Activated naive CD8-positive, alpha-beta T cell treated with anti-CD3 and anti-CD28 coated beads for 36 hours (primary cell): ENCODE measurements at places on chromosomes 2 and 18. TPM values are rescaled to one million over a fixed set of nuclear protein-coding genes. Genes with fewer than 3 reads are reported as not detected.
A peak's percentile ranks its signal among the peaks of the same experiment; 100 is the strongest.

The UGT1A9 gene
- total RNA-seq = not detected

The TBR1 gene
- not detected for total RNA-seq

The EFHD1 gene
- total RNA-seq = 0.78 TPM

The FAM237A gene
- not detected for total RNA-seq

The ITM2C gene
- 73.6 TPM for total RNA-seq

The MERTK gene
- total RNA-seq = 0.44 TPM

The RUFY4 gene
- 1.6 TPM for total RNA-seq

DNA sequence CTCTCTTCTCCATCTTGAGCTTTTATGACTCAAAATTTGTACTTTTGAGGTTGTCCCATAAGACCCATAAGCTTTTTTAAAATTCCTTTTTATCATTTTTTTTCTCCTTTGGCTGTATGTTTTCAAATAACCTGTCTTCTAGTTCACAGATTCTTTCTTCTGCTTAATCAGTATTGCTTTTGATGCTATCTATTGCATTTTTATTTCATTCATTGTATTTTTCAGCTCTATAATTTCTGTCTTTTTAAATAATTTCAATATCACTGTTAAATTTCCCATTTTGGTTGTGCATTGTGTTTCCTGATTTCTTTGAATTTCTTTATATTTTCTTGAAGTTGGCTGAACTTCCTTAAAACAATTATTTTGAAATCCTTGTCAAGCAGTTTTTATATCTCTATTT is 4.8 kb upstream of the XDH start:
- H3K4me1 ChIP-seq = no peaks in the 10 kb centered on the region
- no peak overlapping the region for H3K4me3 ChIP-seq
- no peak for DNase-seq
- H3K27me3 ChIP-seq = peaks cover 24% of the 10 kb centered on the region
- no peak overlapping the region for H3K27ac ChIP-seq
- no peaks in the 10 kb centered on the region for H3K36me3 ChIP-seq

- no peak overlapping the region for H3K27ac ChIP-seq
- H3K36me3 ChIP-seq = peaks cover 3% of the 10 kb centered on the region
- H3K4me3 ChIP-seq = no peak overlapping the region
- peaks cover 10% of the 10 kb centered on the region for H3K27me3 ChIP-seq
- no peak for DNase-seq
- H3K4me1 ChIP-seq = peaks cover 29% of the 10 kb centered on the region
Observed at GRCh38 chr2:231053846-231054245, 2.8 kb upstream of the PSMD1 start.

GRCh38 chr2:100611079-100612029 is 48.6 kb downstream of the PDCL3 start:
- H3K27ac ChIP-seq = no peak overlapping the region
- H3K36me3 ChIP-seq = no peaks in the 10 kb centered on the region
- peaks cover 2% of the 10 kb centered on the region for H3K4me1 ChIP-seq
- H3K27me3 ChIP-seq = no peaks in the 10 kb centered on the region

GRCh38 chr2:234243871-234244565 is 193.5 kb downstream of the SPP2 start:
- no peaks in the 10 kb centered on the region for H3K36me3 ChIP-seq
- H3K27me3 ChIP-seq = no peaks in the 10 kb centered on the region
- no peak for DNase-seq
- H3K27ac ChIP-seq = no peak overlapping the region
- peaks cover 13% of the 10 kb centered on the region for H3K4me1 ChIP-seq

- H3K27ac ChIP-seq = no peak overlapping the region
- DNase-seq = no peak
- peak overlapping the region; percentile 14 for H3K4me3 ChIP-seq
- peaks cover 53% of the 10 kb centered on the region for H3K27me3 ChIP-seq
- peaks cover 4% of the 10 kb centered on the region for H3K4me1 ChIP-seq
Observed at GRCh38 chr2:154697418-154698252, 860 bp upstream of the KCNJ3 start.

DNA sequence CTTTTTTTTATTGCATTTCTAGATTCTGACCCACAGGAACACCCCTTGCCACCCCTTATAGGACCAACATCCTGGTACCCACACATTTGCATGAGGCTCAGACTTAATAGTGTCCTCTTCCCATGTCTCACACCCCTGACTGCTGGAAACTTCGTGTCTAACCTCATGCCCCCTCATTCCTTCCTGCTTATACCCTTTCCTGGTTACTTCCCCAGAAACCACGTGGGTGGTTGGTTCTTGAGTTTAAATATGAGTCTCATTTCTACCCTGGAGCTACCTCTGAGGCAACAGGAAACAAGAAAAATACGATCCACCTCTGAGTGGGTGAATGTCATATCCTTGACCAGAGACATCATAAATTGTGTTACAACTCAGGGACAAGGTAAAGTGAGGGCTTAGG is 1.6 kb downstream of the TNP1 start:
- H3K27me3 ChIP-seq = no peaks in the 10 kb centered on the region
- peaks cover 21% of the 10 kb centered on the region for H3K4me1 ChIP-seq
- H3K4me3 ChIP-seq = no peak overlapping the region
- DNase-seq = peak; percentile 32
- H3K36me3 ChIP-seq = no peaks in the 10 kb centered on the region

GRCh38 chr2:69914164-69914949 is 552 bp upstream of the MXD1 start:
- H3K4me3 ChIP-seq = peak overlapping the region; percentile 83
- H3K4me1 ChIP-seq = peaks cover 28% of the 10 kb centered on the region
- DNase-seq = peak; percentile 99
- H3K27ac ChIP-seq = peak overlapping the region; percentile 92
- H3K36me3 ChIP-seq = peaks cover 4% of the 10 kb centered on the region

- H3K4me1 ChIP-seq = peaks cover 4% of the 10 kb centered on the region
- DNase-seq = peak; percentile 10
- H3K36me3 ChIP-seq = peaks cover 2% of the 10 kb centered on the region
- no peak overlapping the region for H3K4me3 ChIP-seq
- peak overlapping the region; percentile 54 for H3K27ac ChIP-seq
- H3K27me3 ChIP-seq = no peaks in the 10 kb centered on the region
Observed at GRCh38 chr2:1101982-1102590, 151.4 kb downstream of the SNTG2 start.

DNA sequence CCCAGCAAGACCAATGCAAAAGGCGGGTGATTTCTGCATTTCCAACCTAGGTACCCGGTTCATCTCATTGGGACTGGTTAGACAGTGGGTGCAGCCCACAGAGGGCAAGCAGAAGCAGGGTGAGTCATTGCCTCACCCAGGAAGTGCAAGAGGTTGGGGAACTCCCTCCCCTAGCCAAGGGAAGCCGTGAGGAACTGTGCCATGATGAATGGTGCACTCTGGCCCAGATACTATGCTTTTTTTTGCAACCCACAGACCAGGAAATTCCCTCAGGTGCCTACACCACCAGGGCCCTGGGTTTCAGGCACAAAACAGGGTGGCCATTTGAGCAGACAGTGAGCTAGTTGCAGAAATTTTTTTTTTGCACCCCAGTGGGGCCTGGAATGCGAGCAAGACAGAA is 662.6 kb upstream of the ACVR2A start:
- H3K36me3 ChIP-seq = no peaks in the 10 kb centered on the region
- no peak overlapping the region for H3K27ac ChIP-seq
- no peak overlapping the region for H3K4me3 ChIP-seq

DNA sequence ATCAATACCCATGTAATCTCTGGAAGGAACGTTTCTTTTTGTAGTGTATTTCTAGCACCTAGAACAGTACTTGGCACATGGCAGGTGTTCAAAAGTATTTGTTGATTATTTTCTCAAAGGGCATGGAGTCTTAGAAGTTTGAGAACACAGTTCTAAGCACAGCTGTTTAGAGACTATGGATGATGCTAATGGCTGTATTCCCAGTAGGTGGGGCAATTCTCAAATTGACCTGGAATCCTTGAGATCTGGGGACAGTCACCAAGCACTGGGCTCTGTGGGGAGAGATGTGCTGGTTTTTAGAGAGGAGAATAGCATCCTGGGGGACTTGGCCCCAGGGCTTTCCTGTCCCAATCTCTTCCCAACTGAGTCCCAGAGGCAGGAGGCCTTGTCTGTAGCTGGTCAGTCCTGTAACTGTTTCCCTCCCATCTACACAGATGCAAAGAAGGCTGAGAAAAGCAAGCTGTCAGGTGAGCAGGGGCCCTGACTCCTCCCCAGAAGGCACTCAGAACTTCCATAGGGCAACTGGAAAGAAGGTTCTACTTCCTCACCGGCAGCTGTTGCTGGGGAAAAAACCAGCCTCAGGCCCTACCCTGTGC is 17.5 kb upstream of the IL36G start:
- H3K27ac ChIP-seq = no peak overlapping the region
- DNase-seq = no peak
- no peaks in the 10 kb centered on the region for H3K36me3 ChIP-seq
- H3K27me3 ChIP-seq = no peaks in the 10 kb centered on the region
- no peaks in the 10 kb centered on the region for H3K4me1 ChIP-seq

- DNase-seq = no peak
- H3K4me3 ChIP-seq = no peak overlapping the region
- H3K4me1 ChIP-seq = peaks cover 13% of the 10 kb centered on the region
- no peaks in the 10 kb centered on the region for H3K27me3 ChIP-seq
- H3K27ac ChIP-seq = no peak overlapping the region
Observed at GRCh38 chr18:46668694-46669093, 11.7 kb upstream of the LOXHD1 start.

- peak; percentile 2 for DNase-seq
- H3K4me3 ChIP-seq = no peak overlapping the region
- H3K27me3 ChIP-seq = no peaks in the 10 kb centered on the region
- H3K27ac ChIP-seq = peak overlapping the region; percentile 67
Observed at GRCh38 chr2:143730155-143730952, 601.1 kb downstream of the ARHGAP15 start.

- peak overlapping the region; percentile 85 for H3K27ac ChIP-seq
- peaks cover 72% of the 10 kb centered on the region for H3K36me3 ChIP-seq
- peaks cover 75% of the 10 kb centered on the region for H3K4me1 ChIP-seq
- H3K27me3 ChIP-seq = no peaks in the 10 kb centered on the region
Observed at GRCh38 chr2:105842555-105842954, 97.8 kb downstream of the NCK2 start.

GRCh38 chr2:104876606-104877570 is 23.0 kb downstream of the POU3F3 start:
- no peak overlapping the region for H3K4me3 ChIP-seq
- H3K27me3 ChIP-seq = peaks cover 74% of the 10 kb centered on the region
- no peaks in the 10 kb centered on the region for H3K36me3 ChIP-seq

DNA sequence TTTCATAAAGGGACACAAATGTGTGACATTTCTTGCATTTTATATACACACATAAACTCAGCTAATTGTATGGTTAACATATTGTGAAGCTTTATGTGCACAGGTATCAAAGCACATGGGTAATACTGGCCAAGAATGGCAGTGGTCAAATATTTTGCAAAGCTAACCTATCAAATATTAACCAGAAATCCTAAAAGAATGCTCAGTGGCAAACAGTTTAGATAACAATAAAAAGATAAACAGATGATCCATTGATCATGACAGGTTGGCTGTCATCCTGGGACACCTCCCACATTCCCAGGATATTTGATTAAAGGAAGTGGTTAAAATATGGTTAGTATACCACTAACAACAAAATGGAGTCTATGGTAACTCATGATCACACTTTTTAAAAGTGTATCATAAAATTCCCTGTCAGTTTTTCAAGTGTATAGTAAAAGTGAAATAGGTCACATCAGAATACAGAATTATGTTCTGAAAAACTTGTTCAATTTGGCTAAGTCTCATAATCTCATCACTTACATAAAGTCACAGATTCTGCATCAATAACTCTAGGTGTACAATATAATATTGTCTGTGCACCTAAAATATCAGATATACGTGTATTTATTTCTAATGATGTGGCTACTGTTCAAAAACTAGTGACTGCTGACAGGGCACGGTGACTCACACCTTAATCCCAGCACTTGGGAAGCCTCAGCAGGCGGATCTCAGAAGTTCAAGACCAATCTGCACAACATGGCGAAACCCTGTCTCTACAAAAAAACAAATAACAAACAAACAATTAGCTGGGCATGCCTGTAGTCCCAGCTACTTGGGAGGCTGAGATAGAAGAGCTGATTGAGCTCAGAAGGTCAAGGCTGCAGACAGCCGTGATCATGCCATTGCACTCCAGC is 48.9 kb downstream of the CDH2 start:
- H3K27ac ChIP-seq = no peak overlapping the region
- H3K4me3 ChIP-seq = no peak overlapping the region
- H3K27me3 ChIP-seq = no peaks in the 10 kb centered on the region
- H3K36me3 ChIP-seq = no peaks in the 10 kb centered on the region
- no peaks in the 10 kb centered on the region for H3K4me1 ChIP-seq

DNA sequence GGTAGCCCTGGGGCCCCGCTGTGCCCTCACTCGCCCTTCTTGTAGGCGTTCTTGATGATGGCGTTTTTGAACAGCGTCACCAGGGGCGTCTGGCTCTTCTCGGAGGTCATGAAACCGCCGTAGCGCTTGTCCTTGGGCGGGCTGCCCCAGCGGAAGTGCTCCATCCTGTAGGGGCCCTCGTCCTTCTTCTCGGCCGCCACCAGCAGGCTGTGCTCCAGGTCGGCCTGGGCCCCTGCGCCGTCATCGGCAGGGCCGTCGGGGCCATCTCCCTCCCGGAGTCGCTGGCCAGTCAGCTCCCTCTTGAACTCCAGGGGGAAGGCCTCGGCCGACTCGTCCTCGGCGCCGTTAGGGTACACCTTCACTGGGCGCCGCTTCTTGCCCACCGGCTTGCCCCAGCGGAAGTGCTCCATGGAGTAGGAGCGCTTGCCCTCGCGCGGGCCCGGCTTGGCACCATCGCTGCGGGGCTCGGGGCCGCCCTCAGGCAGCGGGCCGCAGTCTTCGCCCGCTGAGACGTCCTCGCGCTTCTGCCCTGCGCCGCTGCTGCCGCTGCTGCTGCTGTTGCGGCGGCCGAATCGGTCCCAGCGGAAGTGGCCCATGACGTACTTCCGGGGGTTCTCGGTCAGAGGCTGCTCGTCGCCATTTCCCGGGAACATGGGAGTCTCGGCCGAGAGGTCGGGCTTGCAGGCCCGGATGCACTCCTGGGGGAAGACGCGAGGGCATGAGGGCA is 7.2 kb downstream of the POMC start:
- H3K4me1 ChIP-seq = peaks cover 22% of the 10 kb centered on the region
- peak overlapping the region; percentile 83 for H3K4me3 ChIP-seq
- H3K36me3 ChIP-seq = peaks cover 13% of the 10 kb centered on the region
- H3K27me3 ChIP-seq = no peaks in the 10 kb centered on the region
- DNase-seq = peak; percentile 78

DNA sequence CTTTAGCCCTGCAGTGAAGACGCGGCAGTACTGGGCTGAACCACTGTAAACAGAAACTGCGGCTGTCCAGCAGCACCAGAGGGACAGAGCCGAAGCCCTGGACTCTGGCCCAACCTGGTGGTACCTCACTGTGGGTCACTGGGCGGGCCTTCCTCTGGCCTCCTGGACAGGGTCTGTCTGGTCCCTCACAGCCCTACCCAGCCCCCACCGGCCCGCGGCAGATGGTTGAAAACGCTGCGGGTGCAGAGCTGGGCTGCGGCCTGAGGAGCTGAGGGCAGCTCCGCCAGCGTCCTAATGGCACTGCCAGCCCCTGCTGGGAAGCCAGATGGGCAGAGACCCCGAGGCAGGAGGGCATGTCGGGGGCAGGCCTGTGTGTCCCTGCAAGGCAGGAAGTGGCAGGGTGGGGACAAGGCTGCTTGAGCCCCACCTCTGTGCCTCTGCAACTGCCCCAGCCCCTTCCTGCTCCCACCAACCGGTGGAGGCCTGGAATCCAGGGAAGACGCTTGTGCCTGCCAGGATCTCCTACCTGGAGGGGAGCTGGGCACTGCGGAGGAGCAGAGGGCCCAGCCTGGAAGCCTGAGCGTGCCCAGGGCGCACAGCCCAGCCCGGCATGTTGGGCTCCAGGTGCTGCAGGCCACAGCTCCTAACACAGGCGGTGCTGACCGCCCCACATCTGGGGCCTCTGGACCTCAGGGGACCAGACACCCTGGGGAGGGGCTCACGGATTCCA is 36.3 kb downstream of the HS6ST1 start:
- H3K36me3 ChIP-seq = peaks cover 3% of the 10 kb centered on the region
- H3K27ac ChIP-seq = no peak overlapping the region
- peaks cover 8% of the 10 kb centered on the region for H3K4me1 ChIP-seq
- H3K27me3 ChIP-seq = no peaks in the 10 kb centered on the region

GRCh38 chr2:42569116-42569711 is 782 bp downstream of the MTA3 start:
- H3K36me3 ChIP-seq = peaks cover 11% of the 10 kb centered on the region
- H3K27me3 ChIP-seq = no peaks in the 10 kb centered on the region
- DNase-seq = peak; percentile 24
